COLO829 (cell line): ENCODE measurements at places on chromosomes 3 and 15.

DNA sequence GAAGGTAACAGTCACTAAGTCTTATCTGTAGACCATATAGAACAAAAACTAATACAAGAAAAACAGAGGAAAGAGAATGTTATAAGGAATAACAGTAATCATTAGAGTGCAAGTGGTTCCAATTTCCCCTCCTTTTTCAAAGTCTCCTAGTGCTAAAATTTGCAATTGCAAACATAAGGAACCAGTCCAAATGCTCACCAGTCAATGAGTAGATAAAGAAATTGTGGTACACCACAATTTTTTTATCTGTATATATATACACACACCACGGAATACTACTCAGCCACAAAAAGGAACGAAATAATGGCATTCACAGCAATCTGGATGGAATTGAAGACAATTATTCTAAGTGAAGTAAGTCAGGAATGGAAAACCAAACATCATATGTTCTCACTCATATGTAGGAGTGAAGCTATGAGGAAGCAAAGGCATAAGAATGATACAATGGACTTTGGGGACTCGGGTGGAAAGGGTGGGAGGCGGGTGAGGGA lies 38.9 kb upstream of the RSL24D1 start:
- no peak for DNase-seq

DNA sequence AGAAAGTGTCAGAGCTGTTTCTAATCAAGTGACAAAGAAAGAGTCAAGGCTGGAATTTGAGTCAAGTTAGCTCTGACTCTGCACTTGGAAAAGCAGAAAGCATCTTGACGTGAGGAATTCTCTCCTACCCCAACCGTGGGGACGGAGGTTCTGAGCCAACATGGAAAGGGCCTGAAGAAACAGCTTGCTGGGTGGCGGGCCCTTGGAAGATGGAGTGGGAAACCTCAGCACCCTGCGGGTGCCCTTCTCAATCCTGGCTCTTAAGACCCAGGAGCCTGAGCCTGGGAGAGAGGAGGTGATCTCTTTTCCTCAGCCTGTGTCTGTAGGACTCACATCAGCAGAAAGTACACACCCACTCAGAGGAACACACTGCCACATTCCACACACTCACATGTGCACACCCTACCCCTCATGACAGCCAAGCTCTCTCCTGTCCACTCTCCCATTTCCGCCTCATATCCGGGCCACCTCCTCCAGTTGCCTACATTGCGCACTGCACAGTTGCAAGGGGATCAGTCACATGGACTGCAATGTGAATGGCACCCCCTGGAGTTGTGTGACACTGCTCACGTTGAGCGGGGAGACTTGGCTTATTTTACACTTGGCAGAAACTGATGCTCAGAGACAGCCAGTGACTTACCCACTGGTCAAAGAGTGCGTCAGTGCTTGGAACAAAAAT lies 101.5 kb upstream of the SLC6A6 start:
- DNase-seq = no peak

- DNase-seq = no peak
Measured at GRCh38 chr3:110397115-110397514, 674.5 kb upstream of the NECTIN3 start.

- no peak for DNase-seq
Measured at GRCh38 chr3:182179631-182180030, 467.9 kb downstream of the SOX2 start.

- DNase-seq = no peak
Measured at GRCh38 chr3:32076566-32076965, 29.9 kb upstream of the GPD1L start.

DNA sequence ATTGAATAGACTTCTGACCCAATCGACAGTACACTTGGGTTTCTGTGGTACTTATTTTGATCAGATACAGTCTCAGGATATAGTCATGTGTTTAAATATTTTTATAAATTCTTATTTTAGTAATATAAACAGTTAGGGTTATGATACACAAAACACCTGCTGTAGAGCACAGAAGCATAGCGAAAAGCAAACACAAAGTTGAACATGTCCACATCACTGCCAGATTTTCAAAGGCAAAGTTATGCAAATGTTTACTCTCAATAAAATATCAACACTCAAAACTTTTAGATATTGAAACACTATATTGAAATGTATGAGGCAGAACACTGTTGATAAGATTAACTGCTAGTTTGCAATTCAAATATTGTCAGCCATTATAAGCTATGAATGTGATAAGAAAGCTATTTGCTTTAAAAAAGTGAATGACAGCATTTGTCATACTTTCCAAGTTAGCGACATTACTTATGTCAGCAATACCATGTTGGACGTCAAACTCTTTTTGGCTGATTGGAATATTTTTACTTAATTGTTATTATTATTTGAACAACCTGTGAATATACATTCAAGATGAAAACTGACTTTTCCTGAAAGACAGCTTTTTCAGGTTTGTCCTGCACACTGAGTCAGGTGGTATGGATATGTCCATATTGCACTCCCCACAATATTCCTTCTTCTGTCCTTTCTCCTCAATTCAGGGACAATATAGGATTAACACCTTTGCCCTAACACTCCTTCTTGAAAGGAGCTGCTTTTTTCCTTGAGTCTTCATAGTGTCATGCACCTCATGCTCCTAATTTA lies 367.1 kb downstream of the EPHA3 start:
- DNase-seq = no peak
